ENCODE measurements at places on chromosomes 5 and 9.
A peak's percentile ranks its signal among the peaks of the same experiment; 100 is the strongest.

DNA sequence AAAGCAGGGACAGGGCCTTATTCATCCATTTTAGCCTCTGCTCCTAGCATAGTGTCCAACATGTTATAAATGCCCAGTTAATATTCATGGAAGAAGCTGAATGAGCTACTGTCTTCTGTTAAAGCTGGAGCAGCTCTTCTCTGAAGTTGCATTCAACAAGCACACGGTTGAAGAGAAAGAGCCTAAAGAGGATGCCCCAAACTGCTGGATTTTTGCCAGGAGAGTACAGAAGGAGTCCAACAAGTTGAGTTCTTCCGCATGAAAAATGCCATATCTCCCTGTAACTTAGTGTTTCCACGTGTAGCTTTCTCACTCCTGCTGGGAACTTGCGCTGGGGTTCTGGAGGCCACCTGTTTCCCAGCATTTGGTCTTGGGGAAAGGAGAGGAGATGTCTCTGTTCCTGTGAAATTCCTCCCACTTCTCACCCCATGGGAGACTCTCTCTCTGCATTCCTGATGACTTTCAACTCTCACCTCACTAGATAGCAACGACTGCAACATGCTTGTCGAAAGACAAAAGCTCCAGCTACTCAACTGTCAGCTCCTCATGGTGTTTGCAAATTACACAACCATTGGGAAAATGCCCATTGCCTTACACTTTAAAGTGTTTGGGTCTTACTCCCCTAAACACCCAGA is 122.8 kb downstream of the KIF4B start:
- no peak for DNase-seq

GRCh38 chr9:121979736-121980135 is 113.4 kb downstream of the TTLL11 start:
- DNase-seq: no peak

GRCh38 chr5:41270423-41271251 is 57.3 kb upstream of the C6 start:
- no peak for DNase-seq

GRCh38 chr5:6572825-6573380 is 59.9 kb downstream of the NSUN2 start:
- no peak for DNase-seq

DNA sequence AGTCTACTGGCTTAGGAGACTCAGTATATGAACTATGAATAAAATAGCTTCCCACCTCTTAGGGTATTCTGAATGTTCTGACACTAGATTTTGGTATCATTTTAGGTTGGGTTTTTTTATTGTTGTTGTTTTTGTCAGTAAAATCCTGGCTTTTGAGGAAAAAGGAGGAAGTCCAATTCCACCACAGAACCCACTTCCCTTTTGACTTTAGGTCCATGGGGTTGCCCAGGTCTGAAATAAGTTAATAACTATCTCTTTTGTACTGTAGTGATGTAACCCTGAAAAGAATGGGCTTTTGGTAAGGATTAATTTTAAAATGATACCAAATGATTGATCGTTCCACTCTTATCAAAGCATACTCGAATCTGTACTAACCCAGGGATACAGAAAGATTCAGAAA is 29.1 kb upstream of the IL12B start:
- no peak for DNase-seq

- DNase-seq: no peak
Observed at GRCh38 chr9:97059626-97060025, 20.7 kb upstream of the CTSV start.

- no peak for DNase-seq
Observed at GRCh38 chr5:64978546-64978945, 209.8 kb downstream of the CWC27 start.

- no peak for DNase-seq
Observed at GRCh38 chr5:167243463-167243862, 1048.0 kb upstream of the WWC1 start.

GRCh38 chr5:68460147-68460798 is 244.7 kb downstream of the PIK3R1 start:
- DNase-seq: no peak

DNA sequence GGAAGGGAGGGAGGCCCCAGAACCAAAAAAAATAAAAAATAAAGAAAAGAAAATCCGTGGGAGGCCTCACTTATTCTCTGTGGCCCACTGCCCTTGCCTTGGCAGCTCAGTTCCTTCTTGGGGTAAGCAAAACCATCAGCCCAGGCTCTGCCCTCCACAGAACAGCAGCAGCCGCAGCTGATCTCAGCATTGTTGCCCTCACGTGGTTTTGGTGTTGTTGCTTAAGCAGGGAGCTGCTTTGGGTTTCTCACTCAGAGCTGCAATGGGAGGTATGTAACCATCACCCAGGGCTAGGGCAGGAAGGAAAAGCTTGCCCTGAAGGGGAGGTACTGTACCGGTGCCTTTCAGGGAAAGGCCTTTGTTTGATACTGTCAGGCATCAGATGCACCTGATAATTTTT is 374.7 kb upstream of the WWC1 start:
- no peak for DNase-seq

DNA sequence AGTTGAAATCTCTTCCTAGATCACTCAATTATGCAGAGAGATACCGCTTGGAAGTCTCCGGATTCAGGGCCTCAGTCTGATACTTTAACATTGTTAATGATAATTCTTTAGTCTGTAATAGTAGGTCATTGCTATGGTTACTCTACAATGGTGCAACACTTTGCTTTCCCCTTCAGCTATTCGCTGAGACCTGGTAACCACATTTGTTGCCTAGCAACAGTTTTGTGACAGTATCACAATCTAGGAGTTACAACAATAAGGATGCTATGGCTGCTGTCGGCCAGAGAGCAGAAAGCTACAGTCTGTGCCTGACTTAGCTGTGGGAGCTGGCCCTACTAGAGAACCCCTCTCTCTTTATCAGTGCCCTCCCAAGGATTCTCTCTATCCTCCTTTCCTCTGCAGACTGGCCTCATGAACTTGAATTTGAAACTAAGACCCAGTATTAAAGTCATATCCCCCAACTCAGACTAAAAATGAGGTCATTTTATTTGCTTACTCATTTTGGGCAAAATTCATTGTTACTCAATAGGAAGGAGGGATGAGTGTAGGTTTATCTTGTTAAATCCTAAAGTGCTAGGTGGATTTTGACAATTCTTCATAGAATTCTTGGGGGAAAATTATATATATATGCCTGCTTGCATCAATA is 39.3 kb downstream of the NR2F1 start:
- DNase-seq: peak; percentile 8

DNA sequence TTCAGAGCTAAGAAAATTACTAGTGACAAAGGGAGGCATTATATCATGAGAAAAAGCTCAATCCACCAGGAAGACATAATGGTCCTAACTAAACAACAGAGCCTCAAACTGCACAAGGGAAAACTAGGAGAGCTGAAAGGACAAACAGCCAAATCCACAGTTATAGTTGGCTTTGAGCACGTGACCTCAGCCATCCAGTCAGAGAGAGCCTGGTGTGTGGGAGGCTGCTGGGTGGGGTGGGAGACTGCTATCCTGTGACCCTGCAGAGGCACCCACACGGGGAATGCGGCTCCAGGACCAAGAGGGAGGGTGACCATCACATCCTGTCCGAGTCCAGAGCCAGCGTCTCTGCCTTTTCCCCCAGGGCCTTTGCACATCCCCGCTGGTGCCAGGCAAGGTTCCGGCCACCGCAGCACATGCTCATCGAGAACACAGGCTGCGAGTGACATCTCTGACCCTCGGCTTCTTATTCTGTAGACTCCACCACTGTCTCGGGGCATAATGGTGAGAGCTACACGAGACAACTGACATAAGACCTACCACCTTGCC is 145.1 kb downstream of the PHF2 start:
- no peak for DNase-seq

DNA sequence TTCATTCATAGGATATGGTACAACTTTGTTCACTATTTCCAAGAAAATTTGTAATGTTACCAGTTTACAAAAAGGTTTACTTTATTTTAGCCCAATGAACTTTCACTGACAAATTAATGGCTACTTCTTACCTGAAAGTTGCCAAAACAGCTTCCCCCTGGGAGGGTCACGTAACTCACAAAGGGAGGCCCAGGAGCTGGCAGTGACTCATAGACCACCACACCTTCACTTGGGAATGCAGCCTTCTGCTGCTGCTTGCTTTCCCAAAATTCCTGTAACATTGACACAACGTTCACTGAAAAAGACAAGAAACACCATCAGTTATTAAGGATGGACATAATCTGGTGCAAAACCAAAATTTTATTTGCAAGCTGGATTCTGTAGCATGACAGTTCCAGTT is 18.1 kb downstream of the LIX1 start:
- DNase-seq: no peak

DNA sequence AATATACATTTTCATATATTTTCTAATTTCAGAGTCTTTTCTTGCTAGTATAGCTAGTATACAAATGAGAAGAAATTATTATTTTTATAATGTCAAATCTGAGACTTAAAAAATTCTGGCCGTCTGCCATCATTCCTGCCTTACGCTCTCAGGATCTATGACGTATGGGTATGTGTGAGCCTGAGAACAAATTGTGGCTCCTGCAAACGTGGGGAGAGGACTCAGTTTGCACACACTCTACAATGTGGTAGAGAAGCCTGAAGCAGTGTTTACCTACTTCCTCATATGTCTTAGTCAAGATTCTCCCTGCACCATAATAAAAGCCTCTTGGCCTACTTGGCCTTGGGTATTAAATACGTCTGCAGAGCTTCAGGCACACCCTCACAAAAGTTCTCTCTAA is 825.4 kb downstream of the SEMA5A start:
- no peak for DNase-seq

DNA sequence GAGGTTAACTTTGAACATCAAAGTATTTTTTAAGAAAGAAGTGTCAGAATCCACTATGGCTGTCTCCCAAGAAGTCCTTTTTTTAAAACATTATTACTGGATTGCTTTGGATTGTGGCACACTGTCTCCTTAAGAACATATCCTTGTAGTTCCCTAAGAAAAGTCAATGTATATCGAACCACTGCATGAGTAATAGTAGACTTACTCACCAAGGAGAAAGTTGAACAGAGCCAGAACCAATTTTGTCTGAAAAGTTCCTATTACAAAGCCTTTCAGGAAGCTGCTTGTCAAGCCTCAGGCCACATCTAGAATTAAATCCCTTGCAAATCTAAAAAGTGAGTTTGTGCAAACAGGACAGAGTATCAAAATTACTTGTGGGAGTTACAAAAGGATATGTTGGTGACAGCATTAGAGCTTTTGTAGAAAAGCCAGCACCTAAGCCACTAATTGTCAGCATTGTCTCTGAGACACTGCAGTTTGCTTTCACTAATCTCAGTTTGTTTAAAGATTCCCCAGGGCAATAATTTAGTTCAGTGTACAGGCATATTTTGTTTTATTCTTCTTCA is 195.4 kb downstream of the MPDZ start:
- no peak for DNase-seq

- no peak for DNase-seq
Observed at GRCh38 chr9:131650254-131650653, 89.6 kb downstream of the RAPGEF1 start.

- DNase-seq: no peak
Observed at GRCh38 chr5:63727583-63727982, 234.7 kb downstream of the HTR1A start.

- no peak for DNase-seq
Observed at GRCh38 chr5:160369990-160370712, at the start of gene C1QTNF2. C1QTNF2 (minus strand) TSS chr5:160370626; CDS start chr5:160355011, 15,615 bp downstream.

DNA sequence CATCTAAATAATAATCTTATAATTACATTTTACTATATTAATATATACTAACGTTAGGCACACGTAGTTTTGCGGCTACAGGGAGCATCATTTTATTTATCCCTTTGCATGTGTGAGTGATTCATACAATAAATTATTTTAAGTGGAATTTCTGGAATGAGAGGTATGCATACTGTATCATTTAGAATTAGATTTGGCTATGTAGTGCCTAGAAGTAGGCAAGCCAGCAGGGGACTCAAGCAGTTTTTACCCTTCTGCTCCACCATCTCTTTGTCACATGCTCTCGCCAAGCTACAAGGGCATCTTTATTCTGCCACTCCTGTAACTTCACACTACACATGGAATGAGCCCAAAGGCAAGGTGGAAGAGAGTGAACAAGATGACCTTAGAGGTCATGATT is 60.8 kb downstream of the MEGF10 start:
- no peak for DNase-seq

GRCh38 chr9:7533376-7534090 is 266.0 kb downstream of the DMAC1 start:
- DNase-seq: no peak

- DNase-seq: no peak
Observed at GRCh38 chr5:88401686-88402085, 133.0 kb upstream of the TMEM161B start.

DNA sequence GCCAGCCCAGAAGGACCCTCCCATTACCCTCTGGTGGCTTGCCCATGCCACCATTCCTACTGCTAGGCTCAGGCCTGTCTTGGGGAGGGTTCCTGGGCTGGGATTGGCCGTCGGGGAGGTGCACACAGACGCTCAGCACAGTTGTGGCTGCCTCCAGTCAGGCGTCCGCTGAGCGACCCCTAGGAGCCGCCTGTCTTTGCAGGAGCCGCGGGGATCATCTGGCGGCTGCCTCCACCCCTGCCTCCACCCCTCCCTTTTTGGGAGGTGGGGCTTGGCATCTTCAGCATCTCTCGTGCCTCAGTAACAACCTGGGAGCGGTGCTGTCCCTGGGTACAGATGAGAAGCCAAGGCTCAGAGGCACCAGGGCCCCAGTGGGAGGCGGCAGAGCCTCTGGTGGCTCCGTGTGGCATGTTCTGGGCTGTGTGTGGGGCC is 39.6 kb downstream of the RXRA start:
- DNase-seq: no peak

DNA sequence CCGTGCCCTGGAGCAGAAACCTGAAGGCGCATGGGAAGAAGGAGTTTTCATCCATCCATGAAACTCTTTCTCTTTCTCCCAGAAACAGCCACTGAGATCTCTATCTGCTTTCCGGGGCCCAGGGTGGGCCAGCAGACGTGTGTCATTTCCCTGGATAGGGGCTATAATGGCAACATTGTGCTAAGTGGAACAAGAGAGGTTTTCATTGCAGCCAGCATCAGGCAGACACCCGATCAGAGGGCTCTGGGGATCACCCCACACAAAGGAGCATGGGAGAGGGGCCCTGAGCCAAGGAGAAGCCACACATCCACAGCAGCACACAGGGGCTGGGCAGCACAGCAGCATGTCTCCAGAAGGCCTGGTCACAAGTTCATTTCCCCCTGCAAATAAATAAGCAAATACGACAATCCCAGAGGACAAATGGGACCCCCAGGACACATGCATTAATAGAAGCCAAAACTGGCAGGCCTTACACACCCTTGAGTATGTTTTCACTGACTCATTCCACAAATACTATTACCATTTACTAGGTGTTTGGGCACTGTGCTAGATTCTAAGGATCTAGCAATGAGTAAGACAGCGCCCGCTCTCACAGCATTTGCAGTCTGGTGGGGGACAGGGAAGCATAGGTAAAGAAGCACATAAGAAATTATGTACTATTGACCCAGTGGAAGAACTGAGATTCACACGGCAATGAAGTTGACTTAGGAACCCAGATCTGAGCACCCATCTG is 4.3 kb upstream of the AFAP1L1 start:
- no peak for DNase-seq
